ENCODE measurements at places on chromosomes 1 and 21.

GRCh38 chr1:8856689-8857412 is 21.6 kb downstream of the ENO1 start:
- DNase-seq: no peak

DNA sequence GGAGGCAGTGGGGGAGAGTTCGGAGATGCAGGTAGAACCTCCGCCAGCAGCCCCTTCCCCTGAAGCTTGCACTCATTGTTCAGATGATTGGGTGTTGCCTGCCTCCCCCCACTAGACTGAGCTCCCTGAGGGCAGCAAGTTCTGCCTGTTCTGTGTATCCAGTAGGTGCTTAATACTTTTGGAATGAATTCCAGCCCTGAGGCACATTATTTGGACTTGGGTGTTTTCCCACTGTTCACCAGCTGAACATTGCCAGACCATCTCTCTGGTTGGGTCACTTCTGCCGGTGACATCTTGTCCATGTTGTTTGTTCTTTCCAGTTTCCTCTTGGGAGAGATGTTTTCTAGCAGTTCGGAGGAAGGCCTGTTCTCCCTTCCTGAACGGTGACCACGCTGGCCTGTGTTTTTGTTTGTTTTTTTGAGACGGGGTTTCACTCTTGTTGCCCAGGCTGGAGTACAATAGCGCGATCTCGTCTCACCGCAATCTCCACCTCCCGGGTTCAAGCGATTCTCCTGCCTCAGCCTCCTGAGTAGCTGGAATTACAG is 48.7 kb downstream of the SPSB1 start:
- DNase-seq: no peak

DNA sequence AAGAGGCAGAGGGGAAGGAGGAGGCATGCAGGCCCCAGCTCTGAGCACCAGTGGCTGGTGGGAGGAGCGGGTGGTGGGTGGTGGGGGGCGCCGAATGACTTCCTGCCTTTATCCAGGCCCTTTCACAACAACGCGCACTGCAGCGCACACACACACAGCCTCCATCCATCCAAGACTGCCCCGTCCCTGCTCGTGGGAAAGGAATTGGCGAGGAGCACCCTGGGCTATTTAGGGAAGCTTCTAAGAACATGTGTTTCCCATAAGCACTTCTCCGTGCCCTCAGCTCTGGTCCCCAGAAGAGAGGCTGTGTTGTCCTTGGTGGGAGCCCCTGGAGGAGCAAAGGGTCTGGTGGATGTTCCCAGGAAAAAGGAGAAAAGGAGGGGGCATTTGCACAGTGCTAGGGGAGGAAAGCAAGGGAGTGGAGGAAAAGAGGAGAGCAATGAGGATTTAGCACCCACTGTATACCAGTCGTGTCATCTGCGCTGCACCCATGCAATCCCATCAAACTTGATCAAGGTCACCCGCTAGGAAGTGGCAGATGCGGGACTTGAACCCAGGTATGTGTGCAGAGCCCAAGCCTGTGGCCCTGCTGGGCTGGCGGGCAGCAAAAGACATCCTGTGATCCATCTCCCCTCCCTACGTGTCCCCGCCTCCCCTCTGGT is 28.1 kb downstream of the EPHA2 start:
- DNase-seq: no peak

DNA sequence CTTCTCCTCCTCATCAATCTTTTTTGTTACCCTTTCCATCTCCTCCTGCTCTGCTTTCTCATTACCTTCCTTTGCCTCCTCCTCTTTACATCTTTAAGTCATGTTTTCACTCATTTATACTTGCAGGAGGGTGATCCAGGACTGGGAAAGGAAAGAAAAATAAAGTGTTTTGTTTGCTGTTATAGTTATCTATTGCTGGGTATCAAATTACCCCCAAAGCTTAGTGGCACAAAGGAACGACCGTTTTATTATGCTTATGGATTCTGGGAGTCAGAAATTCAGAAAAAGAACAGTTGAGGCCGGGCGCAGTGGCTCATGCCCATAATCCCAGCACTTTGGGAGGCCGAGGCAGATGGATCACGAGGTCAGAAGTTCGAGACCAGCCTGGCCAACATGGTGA is 12.5 kb upstream of the AGO4 start:
- DNase-seq: no peak

GRCh38 chr1:12159816-12160215 is 7.0 kb upstream of the TNFRSF1B start:
- no peak for DNase-seq

DNA sequence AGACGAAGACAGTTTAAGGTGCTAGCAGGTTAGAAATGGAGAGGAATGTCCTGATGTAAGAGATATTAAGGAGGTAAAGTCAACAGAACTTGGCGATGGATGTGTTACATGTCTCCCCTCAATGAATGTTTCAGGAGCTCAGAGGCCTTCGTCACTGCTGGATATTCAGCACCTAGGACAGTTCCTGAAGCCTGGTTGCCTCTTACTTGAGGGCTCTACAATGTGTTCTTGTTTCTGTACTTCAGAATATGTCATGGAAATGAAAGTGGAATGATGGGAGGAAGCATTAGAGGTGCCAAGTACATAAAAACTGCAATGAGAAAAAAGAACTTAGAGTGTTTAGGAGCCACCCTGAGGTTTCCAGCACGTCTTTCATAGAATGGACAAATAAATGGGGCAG is 17.7 kb downstream of the TNR start:
- DNase-seq: peak; percentile 14

DNA sequence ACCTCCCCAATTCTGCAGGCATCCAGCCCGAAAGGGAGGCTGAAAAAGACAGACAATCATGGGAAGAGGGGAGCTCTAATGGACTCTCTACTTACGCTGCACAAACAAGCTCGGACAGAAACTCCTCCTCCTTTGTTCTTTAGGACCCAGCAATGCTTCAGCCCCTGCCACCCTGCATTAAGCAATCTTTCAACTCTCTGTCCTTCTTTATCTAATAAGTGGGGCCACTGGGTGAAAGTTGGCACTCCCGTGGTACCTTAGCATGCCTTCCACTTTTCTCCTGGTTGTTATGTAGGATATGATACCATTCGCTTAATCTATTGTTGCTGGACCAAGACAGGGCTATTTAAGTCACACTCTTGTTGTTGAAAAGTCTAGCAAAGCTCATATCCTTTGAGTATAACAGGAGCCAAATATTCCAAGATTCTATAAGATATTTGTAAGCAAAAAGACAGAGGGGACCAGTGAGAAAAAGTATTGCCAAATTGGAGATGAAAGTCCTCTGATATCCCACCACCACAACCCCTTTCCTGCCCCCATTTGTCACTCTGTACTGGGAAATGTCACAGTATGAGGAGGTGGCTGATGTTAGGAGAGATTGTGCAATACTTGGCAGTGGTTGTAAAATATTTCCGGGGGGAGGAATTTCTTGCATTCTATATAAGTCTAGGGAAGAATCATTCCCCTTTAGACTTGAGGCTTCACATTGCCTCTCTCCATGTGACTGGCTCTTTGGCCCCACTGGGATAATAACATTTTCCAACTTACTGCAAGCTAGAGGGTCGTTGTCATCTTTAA is 137.3 kb upstream of the GJB5 start:
- DNase-seq: no peak

GRCh38 chr1:48061162-48062136 is 64.3 kb upstream of the TRABD2B start:
- DNase-seq: peak; percentile 49

DNA sequence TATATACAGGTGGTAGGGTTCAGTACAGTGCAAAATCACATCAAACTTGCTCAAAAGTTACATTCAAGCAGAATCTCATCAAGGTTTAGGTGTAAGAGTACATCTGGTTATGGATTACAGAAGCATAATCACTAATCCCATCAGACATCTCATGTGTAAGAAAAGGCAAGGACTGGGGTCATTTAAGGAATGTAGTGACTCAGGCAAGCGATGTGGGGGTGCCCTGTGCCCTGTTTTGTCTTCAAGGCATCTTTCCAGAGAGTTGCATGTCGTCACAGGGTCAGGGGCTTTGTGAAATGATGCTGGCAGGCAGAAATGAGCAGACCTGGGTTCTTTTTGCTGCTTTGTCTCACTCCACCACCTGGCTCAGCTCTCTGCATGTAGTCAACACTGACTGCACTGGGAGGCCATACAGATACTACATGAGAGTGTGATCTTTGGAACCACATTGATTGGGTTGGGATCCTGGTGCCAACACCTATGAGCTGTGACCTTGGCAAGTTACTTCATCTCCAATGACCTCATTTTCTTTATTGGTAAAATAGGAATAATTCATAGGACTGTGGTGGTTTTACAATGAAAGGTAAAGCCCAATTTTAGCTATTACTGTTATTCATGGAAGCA is 8.2 kb upstream of the HHIPL2 start:
- no peak for DNase-seq

GRCh38 chr1:155471891-155472290 is 90.7 kb downstream of the ASH1L start:
- DNase-seq: no peak

DNA sequence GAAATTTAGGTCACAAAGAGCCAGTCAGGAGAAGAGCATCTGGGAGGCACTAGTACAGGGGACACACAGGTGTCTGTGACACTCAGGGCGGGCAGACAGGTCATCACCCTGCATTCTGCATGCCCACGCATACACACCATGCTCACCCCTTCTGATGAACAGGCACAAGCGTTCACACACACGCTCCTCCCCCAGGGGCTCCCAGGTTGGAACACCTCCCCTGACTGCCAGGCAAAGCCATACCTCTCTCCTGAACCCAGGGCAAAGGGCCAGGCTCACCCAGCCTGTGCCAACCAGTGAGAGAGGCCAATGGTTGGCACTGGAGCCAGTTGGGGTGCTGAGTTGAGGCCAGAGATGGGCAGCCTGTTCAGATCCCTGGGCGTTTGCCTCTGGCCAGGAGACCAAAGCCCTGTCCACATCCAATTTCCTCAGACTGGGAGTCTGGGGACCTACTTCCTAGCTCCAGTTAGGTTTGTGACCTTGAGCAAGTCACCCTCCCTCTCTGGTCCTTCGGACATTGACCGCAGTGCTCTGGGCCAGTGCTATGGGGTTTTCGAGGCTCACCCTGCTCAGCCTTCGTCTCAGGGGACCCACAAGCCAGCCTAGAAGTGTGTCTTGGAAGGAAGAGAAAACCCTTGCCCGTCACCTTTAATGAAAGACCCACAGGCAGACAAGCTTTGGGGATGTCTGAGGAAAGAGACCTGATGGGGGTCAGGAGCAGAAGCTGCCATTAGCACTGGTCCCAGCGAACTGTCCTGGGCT is 5.8 kb upstream of the LAD1 start:
- no peak for DNase-seq

DNA sequence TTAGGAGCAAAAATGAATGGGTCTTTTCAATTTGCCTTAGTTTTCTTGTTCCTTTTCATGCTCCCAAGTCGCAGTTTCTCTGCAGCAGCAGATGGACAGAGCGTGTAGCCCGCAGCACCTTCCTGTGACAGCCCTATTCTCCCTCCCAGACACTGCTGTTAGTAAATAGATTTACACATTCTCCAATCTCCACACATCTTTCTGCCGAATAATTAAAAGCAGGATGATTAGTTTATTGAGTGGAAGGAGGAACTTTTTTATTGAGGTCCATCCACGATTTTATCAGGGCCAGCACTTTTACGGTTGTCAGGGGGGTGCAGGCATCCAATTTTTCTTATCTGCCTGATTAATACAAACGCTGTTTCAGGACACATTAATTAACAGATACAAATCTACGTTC is 98.2 kb upstream of the USH2A start:
- DNase-seq: no peak

- DNase-seq: peak; percentile 47
Measured at GRCh38 chr1:41238311-41238988, 3.7 kb downstream of the SCMH1 start.

GRCh38 chr1:179786815-179787685 is 44.0 kb downstream of the FAM163A start:
- DNase-seq: no peak

DNA sequence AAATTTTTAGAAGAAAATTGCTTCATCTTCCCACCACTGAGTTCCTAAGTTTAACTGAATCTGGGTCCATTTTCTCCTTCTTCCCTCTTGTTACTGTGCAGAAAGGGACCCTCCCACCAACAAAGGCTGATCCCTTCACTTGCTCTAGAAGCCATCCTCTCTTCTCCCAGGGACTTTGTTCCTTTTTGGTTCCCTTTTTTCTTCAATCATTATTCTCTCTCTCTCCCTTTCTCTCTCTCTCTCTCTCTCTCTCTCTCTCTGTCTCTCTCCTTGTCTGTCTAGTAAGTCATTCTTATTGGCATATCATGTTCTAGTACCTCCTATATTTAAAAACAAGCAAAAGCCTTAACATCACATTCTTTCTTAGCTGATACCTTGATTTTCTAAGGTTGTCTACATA is 31.7 kb upstream of the GADD45A start:
- DNase-seq: no peak

- no peak for DNase-seq
Measured at GRCh38 chr1:212430955-212431394, 1.7 kb upstream of the NENF start.

- no peak for DNase-seq
Measured at GRCh38 chr1:230243146-230243545, 176.1 kb downstream of the GALNT2 start.

DNA sequence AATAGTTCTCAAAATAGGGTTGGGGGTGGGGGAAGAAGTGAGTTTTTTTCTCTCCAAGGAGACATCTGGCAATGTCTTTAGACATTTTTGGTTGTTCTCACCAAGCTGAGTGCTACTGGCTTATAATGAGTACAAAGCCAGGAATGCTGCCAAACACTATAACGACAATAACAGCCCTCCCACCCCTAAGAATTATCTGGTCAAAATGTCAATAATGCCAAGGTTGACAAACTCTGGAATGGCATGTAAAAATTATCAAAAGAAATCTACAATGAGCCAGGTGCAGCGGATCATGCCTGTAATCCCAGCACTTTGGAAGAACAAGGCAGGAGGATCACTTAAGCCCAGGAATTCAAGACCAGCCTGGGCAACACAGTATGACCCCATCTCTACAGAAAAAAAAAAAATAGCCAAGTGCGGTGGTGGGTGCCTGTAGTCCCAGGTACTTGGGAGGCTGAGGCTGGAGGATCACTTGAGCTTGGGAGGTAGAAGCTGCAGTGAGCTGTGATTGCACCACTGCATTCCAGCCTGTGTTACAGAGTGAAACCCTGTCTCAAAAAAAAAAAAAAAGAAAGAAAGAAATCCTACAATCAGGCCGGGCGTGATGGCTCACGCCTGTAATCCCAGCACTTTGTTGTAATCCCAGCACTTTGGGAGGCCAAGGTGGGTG is 2.5 kb downstream of the ATP5PF start:
- DNase-seq: no peak

GRCh38 chr1:234473118-234473517 is 5.9 kb downstream of the TARBP1 start:
- DNase-seq: peak; percentile 56

GRCh38 chr1:85322655-85323054 is 46.2 kb upstream of the BCL10 start:
- peak; percentile 47 for DNase-seq

- peak; percentile 73 for DNase-seq
Measured at GRCh38 chr1:26998429-26999300, 5.2 kb downstream of the TRNP1 start.

DNA sequence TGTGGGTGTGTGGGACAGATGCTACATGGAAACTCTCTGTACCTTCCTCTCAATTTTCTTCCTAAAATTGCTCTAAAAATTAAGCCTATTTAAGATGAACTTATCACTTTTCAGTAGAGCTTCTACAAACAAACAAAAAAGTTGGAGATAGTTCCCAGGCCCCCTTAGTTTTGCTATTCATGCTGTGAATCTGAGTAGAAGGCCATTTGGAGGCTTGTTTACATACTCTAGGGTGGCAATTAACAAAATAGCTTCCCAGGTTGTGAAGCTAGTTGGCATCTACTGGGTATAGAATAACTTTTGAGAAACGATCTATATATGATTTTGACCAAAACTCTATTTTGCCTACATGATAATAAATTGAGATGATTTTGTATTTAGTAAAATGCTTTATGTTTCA is 541.4 kb upstream of the B3GALT2 start:
- DNase-seq: no peak

- peak; percentile 5 for DNase-seq
Measured at GRCh38 chr1:96075704-96076455, 645.7 kb upstream of the PTBP2 start.

Measured in fibroblast of skin of right biceps (primary cell).